ENCODE measurements at places on chromosomes 1 and 21.

DNA sequence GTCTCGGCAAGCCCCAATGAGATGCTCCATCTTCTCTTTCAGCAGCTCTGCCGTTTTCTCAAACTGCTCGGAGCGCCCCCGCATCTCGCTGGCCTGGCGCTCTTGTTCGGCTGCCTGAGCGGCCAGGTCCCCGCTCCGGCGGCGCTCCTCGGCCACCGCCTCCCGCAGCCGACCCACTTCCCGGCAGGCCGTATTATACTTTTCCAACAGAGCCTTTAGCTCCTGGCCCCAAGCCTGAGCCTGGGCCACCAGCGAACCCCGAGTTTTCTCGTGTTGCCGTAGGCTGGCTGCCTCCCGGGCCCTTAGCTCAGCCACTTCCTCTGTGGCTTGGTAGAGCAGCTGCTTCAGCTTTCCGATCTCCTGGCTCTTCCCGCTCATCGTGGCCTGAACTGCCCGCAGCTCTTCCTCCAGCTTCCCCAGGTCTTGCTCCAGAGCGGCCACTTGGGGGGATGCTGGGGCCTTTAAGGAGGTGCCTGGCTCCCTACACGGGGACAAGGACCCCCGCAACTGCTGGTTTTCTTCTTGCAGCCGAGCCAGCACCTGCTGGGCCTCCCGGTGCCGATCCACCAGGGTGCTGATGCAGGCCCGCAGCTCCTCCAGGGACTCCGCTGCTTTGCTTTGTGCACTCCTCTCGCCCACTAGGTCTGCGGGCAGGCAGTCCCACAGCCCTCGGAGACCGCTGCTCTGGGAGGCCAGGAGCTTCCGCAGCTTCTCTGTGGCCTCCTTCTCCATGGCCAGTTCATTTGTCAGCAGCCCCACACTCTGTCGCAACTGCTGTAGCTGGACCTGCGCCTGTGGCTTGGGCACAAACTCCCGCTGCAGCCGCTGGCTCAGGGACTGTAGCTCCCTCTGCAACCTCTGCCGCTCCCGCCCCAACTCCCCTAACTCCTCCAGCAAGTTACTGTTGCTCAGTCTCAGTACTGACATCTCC, 13.4 kb upstream of the PIAS3 start:
- DNase-seq = no peak

DNA sequence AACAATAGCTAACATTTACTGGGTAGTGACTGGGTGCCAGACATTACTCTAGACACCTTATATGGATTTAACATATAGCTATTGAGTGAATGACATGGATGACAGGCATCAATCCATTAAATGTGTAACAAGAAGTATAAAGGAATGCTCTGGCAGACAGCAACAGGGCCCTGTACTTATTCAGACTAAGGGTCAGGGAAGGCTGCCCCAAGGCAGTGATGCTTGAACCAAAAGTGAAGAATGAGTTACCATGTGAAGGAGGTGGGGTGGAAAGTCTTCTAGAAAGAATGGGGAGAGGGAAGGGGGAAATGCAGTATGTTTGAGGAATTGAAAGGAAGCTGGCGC, 8.3 kb upstream of the PTPRF start:
- DNase-seq = no peak

GRCh38 chr1:54519709-54520108, 28.3 kb upstream of the ACOT11 start:
- DNase-seq = no peak

GRCh38 chr1:96076589-96076988, 645.0 kb upstream of the PTBP2 start:
- no peak for DNase-seq

DNA sequence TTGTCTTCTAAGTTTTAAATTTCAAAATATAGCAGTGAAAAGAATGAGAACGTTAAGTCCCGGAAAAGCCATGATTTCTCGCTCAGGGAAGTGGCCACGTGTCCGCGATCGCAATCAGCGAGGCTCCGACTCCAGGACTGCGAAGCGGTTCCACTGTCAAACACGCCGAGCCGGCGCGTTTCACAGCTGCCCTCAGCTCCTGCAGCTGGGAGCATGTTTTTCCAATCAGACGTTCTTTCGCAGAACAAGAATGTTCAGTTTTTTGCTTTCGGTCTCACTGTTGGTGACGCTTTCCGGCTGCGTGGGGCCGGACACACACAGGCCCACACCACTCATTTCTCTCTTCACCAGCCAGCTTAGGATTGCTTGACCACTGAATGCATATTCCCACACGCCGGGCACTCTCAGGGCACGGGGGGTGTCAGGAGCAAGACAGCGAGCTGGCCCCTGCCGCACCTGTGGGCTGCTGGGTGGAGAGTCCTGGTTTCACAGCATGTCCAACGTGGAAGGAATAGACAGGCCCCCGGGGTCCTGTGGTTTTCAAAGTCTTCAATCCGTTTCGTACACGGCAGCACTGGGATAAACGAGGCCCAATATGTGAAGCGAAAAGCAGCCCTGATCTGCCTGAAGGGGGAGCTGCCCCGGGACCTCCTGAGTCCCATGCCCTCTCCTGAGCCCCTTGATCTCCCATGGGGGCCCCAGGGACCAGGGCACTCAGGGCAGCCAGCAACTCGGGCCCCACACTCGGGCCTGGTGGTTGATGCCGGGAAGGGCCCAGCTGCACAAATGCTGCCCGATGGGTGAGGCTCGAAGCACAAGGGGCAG, 47.3 kb upstream of the COL18A1 start:
- no peak for DNase-seq

- no peak for DNase-seq
Observed at GRCh38 chr1:38332649-38333310, 286.2 kb upstream of the POU3F1 start.

Measured in Jurkat, Clone E6-1 (cell line).